Fibroblast of the aortic adventitia (primary cell): ENCODE measurements at places on chromosomes 4 and X.

DNA sequence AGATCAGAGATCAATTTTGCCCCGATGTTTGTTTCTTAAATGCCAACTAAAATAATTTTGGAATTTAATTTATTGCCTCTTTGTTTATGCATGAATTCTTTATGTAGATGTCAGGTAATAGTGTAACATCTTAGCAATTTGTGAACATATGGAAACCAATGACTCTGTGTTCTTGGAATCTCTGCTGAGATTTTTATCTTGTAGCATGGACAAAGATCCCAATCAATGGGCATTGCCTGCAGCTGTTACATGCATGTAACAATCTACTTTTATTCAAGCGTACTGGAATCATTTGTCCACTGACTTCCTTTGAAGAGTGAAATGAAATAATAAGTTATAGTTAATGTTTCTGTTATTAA lies 61.6 kb upstream of the ARSJ start:
- DNase-seq, result no peak

DNA sequence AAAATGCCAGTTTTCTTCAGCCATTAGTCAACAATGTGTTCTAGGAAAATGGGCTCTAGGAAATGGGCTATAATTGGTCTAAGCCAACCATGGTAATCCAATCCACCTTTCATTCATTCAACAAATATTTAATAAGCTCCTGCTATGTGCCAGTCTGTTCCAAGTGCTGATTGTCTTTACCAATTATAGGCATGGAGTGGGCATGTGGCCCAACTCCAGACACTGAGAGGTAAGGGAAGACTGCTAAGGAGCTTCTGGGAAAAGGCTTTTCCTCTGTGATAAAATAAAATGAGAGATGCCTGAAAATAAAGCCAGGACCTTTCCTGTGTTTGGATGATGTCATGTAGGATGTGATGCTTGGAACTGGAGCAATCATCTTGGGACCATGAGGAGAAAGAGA lies 43.3 kb downstream of the HOPX start:
- DNase-seq, result no peak

DNA sequence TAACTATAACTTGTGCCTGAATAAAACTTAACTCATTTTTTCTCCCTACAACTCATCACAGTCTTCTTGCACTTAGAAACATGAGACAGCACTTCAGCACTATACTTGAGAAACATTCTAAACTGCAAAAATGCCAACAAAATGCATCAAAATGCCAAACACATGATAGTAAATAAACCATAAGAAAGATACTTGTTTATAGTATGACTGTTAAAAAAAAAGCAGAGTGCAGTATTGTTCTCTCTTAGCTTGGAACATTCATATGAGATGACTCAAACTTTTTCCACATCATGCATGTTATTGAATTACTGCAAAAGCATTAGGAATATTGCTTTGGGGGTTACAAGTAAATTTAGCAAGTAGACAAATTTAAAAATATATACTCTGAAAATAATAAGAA lies 135.7 kb upstream of the ANXA10 start:
- peak; percentile 56 for DNase-seq

DNA sequence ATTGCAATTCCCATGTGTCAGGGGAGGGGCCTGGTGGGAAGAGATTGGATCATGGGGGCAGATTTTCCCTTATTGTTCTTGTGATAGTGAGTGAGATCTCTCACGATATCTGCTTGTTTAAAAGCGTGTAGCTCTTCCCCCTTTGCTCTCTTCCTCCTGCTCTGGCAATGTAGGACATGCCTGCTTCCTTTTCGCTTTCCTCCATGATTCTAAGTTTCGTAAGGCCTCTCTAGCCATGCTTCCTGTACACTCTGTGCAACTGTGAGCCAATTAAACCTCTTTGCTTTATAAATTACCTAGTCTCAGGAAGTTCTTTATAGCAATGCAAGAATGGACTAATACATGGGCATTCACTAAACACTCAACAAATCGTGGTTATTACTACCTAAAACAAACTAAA lies 37.2 kb upstream of the PAPSS1 start:
- DNase-seq, result no peak

- peak; percentile 72 for DNase-seq
Observed at GRCh38 chr4:184417802-184418511, 56.4 kb downstream of the IRF2 start.

- DNase-seq, result peak; percentile 14
Observed at GRCh38 chr4:159484864-159485263, 382.0 kb downstream of the RAPGEF2 start.

DNA sequence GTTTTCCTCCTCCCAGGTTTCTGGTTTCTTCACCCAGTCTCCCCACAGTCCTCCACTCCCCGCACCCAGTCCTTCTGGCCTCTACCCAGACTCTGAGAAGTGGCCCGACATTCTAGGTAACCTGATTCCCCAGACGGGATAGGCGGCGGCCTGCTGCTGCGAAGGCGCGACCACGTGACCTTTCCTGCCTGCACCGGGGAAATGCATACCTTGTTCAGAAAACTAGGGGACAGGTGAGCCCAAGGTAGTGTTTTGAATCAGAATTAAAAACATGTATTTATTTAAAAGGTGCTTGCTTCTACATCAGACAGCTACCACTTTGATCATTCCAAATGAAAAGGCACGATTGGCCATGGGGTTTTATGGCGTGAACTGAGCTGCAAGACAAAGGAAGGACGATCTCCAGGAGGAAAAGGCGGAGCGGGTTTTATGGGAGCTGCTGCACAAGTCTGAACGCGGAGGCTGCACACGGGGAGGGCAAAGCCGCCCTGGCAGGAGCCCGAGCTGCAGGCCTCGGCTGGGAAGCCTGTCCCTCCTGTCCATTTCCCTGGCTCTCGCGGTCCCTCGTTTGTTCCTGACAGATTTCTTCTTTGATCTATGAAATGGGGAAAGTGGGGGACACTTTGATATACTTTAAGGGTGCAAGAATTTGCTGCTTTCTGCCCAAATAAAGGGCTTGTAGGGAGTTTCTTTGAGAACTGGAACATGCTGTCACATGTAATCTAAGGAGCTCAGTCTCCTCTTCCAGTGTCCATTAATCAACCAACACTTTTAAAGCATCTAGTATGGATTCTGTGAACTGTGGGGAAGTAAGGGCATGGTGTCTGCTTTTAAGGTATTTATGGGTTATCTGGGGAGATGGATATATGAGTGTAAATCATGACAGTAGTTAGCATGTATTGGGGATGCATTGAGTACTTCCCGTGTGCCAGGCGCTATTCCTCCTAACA lies 150.9 kb downstream of the SPRY1 start:
- DNase-seq, result no peak

DNA sequence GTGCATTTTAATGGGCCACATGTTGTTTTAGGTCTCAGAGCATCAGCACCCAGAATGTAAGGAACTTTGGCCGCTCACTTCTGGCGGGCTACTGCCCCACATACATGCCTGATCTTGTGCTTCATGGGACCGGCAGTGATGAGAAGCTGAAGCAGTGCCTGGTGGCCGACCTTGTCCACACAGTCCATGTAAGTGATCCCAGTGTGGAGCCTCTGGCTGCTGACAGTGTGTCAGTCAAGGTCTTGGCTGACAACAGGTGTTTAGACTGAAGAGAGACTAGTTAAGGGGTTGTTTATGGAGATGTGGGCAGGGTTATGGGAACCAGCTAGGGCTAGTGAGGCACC lies 101.4 kb downstream of the FNIP2 start:
- DNase-seq, result no peak

DNA sequence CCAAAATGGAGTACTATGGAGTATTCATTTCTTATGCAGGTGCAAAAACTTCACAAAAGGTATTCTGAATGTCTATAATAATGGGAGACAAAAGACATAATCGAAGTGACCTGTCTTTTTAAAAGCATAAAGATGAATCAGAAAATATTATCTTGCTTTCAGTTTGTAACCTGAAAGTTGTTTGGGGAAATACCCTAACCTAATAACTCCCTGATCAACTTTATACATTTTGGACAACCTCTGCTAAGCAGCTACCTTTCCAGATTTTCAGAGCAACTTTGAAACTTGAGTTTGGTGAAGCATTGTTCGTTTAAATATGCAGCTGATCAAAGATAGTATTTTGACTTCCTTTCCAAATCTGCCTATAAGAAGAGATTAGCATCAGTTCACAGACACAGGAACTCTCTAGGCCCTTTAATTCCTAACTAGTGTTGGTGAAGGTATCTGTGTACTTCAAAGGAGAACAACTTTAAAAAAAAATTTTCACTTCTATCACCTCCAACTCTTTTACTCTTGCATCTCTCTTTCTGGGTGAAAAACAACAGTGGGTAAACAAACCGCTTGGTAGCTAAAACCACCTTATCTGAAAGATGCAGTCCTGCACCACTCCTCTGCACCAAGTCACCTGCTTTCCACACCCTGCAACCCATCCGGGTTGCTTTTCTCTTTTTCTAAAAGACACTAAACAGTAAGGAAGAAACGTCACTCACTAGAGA lies 26.5 kb downstream of the CD40LG start:
- DNase-seq, result no peak

- peak; percentile 62 for DNase-seq
Observed at GRCh38 chr4:16692961-16693506, 205.4 kb downstream of the LDB2 start.

- DNase-seq, result no peak
Observed at GRCh38 chr4:177109769-177110168, 199.9 kb upstream of the NEIL3 start.

DNA sequence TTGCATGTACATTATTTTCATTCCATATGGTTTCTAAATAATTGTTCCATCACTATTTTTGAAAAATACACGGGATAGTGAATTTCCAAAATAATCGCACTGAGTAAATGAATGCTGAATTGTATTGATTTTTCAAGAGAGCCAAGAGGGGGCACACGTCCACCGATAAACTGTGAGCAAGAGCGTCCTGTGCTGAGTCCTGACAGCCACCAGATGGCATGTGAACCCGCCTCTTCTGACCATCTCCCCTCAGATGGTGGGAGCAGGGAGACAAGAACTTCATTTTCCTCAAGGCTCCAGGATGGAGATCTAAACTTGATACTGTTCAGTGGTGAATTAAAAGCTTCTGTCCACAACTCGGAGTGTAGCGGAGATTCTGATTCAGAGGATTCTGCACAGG lies 30.6 kb upstream of the IL9R start:
- no peak for DNase-seq

GRCh38 chrX:302975-303374 lies 15.6 kb downstream of the GTPBP6 start:
- no peak for DNase-seq

DNA sequence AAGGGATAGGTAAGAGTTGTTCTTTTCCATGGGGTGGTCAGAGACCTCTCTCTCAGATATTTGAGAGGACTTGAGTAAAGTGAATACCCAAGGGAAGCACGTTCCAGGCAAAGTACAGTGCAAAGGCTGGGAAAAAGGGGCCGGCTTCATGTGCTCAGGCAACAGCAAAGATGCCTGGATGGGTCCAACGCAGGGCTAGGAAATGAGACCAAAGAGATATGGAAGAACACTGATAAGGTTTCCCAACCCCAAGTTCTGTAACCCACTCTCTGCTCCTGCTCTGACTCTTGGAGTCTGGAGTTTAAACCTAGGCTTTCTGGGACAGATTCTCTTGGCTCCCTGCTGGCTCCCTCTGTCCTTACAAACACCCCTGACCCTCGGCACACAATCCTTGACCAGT lies 36.2 kb upstream of the PROM1 start:
- no peak for DNase-seq

DNA sequence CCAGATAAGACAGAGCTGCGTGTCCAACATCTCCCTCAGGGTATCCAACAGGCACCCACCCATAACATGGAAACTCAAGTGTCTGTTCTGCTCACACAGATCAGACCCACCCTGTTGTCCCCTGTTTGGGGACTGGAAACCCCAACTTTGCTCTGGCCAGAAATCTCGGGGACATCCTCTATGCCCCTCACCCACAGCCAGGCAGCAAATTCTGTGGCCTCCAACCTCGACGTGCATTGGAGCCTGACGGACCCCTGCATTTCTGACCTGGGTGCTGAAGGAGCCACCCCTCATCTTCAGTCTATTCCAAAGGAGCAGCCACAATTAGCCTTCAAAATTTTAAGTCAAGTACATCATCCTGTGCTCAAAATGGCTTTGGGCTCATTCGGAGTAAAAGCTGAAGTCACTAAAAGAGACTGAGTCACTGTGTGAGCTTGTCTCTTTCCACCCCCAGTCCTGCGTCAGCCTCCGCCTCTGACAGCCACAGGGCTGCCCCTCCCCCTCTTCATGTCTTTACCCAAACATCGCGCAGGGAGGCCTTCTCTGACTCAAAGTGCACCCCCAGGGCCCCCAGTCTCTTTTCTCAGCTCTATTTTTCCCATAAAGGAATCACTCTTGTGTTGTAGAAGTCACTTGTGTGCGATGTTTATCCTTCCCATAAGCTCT lies 24.4 kb upstream of the PDE6B start:
- DNase-seq, result no peak

DNA sequence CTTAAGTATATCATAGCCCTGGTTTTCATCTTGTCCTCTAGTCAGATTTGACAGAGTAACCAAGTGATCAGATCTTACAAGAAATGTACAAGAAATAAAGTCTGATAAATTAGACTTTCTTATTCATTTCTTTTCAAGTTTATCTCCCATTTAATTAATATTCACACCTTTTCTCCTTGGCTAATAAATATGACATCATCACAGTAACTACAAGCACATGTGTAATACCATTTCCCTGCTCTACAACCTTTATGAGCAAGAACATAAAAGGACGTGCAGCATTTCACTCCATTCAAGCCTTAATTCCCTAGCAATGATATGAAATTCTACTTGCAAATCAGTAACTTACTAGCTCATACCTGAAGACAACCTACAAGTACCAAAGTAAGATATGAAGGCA lies 88.5 kb downstream of the BRWD3 start:
- DNase-seq, result no peak

- no peak for DNase-seq
Observed at GRCh38 chr4:57195622-57196021, 85.4 kb upstream of the IGFBP7 start.

DNA sequence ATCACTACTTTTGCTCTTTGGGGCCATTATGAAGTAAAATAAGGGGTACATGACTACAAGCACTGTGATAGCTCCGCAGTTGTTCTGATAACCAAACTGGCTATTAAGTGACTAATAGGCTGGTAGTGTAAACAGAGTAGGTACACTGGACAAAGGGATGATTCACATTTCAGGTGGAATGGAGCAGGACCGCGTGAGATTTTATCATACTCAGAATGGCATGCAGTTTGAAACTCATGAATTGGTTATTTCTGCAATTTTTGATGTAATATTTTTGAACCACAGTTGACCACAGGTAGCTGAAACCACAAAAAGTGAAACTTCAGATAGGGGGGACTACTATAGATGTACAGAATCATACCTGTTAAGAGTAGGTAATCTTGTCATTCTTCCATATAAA lies 55.8 kb downstream of the PAK3 start:
- DNase-seq, result no peak

DNA sequence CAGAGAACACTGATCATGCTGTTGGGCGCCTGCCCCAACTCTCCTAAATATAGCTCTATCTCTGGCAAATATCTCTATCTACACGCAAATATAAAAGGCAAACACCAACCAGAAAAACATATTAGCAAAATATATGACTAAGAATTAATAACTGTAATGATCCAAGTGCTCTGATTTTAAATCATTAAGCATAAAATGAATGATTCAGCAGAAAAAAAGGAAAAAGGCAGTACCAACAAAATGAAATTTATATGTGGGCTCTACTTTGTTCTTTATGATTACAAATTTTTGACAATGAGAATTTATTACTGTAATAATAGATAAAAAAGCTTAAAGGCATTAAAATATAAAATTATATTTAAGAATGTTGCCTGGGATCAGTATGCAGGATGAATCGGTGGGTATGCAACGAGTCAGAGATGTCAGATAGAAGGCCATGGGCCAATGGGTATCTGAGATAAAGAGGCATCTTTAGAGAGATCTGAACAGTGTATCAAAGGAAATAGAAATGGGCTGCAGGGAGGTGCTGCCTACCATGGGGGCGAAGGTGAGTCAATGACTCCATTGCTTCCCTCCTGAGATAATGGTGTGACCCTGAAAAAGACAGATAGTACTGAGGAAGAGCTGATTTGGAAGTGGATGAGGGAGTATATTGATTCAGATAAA lies 234.8 kb downstream of the SCFD2 start:
- DNase-seq, result no peak
